Fibroblast of skin of abdomen (primary cell): ENCODE measurements at places on chromosomes 6 and 20.

- DNase-seq = no peak
These were observed 34.7 kb upstream of the SLCO4A1 start for GRCh38 chr20:62607366-62608217.

DNA sequence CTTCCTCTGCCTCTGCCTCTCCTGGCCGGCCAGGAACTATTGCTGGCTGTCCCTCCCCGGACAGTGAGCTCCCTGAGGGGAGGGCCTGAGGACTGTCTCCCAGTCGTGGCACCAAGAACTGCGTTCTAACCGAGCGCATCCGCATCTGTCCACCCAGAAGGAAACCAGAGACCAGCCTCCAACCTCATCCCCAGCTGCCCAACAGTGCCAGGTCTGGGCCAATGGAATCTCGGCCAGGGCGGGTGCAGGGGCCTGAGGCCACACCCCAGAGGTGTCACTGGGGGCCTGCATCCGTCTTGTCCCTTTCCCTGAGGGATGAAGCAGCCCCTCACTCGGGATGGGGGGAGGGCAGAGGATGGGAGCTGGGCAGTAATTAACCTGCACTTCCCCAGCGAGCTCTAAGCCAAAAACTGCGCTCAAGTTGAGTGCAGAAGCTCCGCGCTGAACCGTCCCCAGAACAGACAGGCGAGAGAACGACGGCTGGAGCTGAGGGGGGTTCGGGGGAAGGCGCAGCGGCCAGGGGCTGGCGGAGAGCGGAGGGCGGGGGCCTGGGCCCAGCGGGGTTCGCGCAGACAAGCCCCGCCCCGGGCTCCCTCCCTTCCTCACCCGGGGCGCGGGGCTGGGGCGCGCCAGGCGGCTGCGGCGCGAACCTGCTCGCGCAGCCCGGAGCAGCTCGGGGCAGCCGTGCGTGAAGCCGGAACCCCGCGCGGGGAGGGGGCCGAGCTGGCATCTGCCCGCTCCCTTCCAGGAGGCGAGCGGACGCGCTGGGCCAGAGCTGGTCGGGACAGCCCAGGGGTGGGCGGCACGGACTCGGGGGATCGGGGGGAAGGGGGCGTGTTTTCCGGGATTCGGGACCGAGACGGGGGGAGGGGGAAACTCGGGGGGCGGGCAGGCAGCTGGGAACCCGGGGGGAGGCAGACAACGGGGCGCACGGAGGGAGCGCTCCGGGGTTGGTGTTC lies 1.4 kb downstream of the TFEB start:
- peak; percentile 72 for DNase-seq

DNA sequence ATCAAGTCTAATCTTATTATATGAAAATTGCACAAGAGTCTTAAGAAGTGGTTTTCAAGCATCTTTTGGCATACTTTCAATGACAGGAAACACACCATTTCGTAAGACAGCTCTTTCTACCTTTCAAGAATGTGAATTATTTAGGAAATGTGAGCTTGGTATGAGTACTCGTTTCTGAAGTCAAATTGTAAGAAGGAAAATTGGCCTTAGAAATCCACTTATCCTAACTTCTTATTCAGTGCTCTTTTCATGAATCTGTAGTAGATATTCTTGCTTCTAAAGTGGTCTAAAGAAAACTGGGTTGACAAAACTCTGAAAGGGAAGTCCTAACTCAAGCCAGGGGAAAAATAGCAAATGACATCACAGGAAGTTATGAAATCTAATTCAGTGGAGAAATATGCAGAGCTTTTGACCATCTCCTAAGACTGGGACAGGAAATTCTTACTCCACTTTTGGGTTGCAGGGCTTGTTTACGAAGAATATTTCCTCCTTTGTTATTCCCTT lies 38.5 kb upstream of the OGFRL1 start:
- DNase-seq = peak; percentile 63

DNA sequence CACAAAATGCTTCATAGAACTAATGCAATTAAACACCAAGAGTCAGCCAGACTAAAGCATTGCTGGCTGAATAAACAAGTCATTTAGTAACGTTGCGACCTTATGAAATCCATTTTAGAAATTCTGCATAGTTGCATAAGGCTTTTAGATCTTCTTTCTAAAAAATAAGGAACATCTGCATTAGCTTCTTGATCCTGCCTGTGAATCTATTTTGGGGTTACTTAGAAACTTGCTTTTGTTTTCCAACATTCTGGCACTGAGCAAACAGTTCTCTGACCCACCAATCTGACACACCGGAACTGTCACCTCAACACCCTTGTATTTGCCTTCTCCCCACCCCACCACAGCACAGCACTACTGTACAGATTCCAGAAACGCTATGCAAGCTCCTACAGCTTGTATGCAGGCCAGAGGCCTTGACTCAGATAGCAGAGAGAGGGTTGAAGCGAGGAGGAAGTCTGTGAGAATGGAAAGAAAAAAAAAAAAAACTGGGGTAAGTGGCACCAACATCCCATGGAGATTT lies 55.0 kb downstream of the KIF13A start:
- DNase-seq = peak; percentile 87

DNA sequence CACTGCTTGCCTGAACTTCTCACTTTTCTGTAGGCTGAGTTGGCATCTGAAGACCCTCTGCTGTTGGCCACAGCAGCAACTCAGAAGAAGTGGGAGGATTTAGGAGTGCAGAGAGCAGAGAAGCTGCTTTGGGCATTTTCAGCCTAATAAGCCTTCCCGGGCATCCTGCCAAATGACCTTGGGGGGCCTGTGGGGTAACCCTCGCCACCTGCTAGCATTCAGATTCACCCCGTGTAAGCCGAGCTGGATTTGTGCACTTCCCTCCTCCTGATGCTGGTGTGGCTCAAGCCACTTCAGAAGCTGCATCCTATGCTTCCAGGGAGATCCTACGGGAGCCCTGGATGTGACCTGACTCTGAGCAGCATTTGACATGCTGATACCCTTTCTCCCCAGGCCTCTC lies 114.8 kb downstream of the LRFN2 start:
- DNase-seq = no peak

DNA sequence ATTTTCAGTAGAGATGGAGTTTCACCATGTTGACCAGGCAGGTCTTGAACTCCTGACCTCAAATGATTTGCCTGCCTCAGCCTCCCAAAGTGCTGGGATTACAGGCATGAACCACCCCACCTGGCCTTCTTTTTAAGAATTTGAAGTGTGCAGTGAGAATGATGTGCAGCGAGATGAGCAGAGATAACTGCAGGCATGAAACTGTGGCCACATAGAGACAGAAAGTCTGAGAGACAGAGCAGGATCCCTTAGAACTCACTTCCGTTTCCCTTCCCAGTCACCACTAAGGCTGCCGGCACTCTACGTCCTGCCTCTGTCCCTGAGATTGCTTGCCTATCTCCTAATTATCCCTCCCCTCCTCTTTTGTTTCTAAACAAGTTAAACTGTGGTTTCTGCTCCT lies 27.2 kb downstream of the IL22RA2 start:
- no peak for DNase-seq

DNA sequence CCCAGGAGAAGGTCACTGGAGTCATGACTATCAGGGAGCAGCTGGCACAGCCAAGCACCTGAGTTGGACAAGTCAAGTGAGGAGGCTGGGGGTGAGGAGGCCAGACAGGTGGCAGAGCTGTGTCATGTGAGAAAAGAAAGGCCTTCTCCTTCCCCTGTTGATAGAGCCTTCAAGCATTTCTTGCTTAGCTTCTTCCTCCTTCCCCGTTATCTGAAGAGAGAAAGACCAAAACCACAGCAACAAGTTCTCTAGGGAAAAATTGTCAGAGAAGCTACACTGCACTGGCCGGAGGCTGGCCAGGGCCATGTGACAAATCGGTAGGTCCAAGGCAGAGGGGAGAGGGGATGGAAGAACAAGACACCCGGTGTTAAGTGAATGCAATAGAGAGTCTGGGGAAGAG lies 202.1 kb upstream of the PRDM1 start:
- no peak for DNase-seq
